ENCODE measurements at places on chromosomes 5 and 9.

DNA sequence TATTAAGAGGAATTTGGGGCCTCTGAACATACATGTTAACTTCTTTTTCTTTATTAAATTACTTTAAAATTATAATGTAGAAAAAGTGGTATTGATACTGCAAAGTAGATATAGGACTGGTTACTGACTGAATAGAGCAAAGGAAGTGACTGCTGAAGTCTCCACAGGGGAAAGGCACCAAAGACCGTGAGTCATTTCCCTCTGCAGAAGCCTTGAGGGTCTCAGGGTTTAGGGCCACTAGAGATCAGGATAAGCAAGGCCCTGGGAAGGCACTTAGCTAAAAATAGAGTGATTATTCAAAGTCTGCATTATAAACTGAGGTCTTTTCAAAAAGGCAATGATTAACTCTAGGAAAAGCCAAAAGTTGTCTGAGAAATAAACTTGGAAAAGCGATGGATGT is 44.7 kb upstream of the ITGA1 start:
- no peaks in the 10 kb centered on the region for H3K4me1 ChIP-seq
- no peaks in the 10 kb centered on the region for H3K36me3 ChIP-seq
- no peaks in the 10 kb centered on the region for H3K27me3 ChIP-seq
- H3K4me3 ChIP-seq, result no peak overlapping the region
- H3K27ac ChIP-seq, result no peak overlapping the region

DNA sequence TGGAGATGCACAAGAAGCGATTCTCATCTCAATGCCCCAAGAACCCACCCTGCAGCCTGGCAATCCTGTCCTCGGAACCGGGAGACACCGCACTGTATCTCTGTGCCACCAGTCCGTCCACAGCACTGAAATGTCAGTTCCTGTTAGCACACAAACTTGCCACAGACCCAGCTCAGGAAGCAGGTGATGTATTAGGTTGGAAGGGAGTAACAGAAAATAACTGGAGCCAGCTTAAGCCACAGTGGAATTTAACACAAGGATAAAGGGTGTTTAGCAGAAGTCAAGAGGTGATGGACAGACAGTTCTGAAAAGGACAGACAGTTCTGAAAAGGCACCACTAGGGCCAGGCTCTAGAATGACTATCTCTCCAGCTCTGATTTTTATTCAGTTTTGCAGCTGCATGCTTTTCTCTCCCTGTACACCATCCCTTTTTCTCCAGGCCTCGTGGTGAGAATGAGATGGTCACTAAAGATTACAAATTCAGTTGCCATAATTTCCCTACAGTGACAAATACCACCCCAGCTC is 114.4 kb downstream of the ANKRD18B start:
- H3K36me3 ChIP-seq, result no peaks in the 10 kb centered on the region
- no peaks in the 10 kb centered on the region for H3K27me3 ChIP-seq
- H3K4me3 ChIP-seq, result no peak overlapping the region
- no peaks in the 10 kb centered on the region for H3K4me1 ChIP-seq

- no peak overlapping the region for H3K4me3 ChIP-seq
- no peak for DNase-seq
- peaks cover 27% of the 10 kb centered on the region for H3K4me1 ChIP-seq
- H3K27ac ChIP-seq, result no peak overlapping the region
Observed at GRCh38 chr9:27198190-27198589, 89.2 kb downstream of the TEK start.

- H3K27me3 ChIP-seq, result no peaks in the 10 kb centered on the region
- DNase-seq, result no peak
- no peaks in the 10 kb centered on the region for H3K4me1 ChIP-seq
Observed at GRCh38 chr9:85502815-85503655, 238.7 kb downstream of the AGTPBP1 start.

DNA sequence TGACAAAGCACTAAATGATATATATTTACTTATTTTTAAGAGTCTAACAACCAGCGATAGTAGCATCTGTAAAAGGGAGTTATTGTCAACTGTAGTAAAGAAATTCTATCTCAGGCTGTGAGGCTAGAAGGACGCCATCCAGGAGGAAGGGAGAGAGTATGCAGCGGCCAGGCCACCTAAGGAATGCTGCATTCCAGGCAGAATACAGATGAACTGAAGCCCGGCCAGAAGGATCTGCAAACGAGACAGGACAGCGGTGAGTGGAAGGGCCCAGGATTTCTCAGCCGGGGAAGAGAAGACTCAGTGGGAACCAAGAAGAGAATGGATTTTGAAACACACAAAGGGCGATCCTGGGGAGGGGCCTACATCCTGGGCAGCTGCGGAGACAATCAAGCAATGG is 7.4 kb downstream of the RETREG1 start:
- no peaks in the 10 kb centered on the region for H3K36me3 ChIP-seq
- H3K4me1 ChIP-seq, result no peaks in the 10 kb centered on the region

GRCh38 chr5:74665273-74665672 is 19.8 kb upstream of the HEXB start:
- DNase-seq, result no peak
- H3K4me3 ChIP-seq, result no peak overlapping the region
- no peaks in the 10 kb centered on the region for H3K27me3 ChIP-seq
- H3K4me1 ChIP-seq, result peaks cover 7% of the 10 kb centered on the region
- no peak overlapping the region for H3K27ac ChIP-seq

DNA sequence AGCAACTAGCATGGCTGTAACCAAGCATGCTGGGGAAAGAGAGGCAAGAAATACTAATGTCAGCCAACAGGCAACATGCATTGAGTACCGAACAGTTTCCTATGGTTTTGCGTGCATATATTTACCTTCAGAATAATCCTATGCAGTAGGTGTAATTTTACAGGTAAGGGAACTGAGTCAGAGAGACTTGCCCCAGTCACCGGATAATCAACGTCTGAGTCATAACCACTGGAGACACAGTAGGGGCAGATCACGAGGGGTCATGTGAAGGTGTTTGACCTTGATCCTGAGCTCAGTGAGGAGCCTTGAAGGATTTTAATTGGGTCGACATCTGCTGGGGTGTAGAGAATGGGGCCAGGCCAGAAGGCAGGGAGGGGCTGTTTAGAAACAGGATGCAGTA is 13.4 kb upstream of the TSC1 start:
- H3K27ac ChIP-seq, result no peak overlapping the region
- H3K27me3 ChIP-seq, result no peaks in the 10 kb centered on the region
- no peak overlapping the region for H3K4me3 ChIP-seq
- DNase-seq, result no peak
- no peaks in the 10 kb centered on the region for H3K36me3 ChIP-seq

GRCh38 chr9:106421772-106422171 is 441.2 kb upstream of the ZNF462 start:
- no peak overlapping the region for H3K4me3 ChIP-seq
- H3K27me3 ChIP-seq, result no peaks in the 10 kb centered on the region
- H3K27ac ChIP-seq, result peak overlapping the region; percentile 52
- no peak for DNase-seq
- peaks cover 28% of the 10 kb centered on the region for H3K4me1 ChIP-seq
- H3K36me3 ChIP-seq, result no peaks in the 10 kb centered on the region
